Stimulated activated CD8-positive, alpha-beta memory T cell treated with anti-CD3 and anti-CD28 coated beads, Interleukin-7, amount 100 ng/mL, for 4 hours (primary cell): ENCODE measurements at places on chromosomes 12 and 14.

DNA sequence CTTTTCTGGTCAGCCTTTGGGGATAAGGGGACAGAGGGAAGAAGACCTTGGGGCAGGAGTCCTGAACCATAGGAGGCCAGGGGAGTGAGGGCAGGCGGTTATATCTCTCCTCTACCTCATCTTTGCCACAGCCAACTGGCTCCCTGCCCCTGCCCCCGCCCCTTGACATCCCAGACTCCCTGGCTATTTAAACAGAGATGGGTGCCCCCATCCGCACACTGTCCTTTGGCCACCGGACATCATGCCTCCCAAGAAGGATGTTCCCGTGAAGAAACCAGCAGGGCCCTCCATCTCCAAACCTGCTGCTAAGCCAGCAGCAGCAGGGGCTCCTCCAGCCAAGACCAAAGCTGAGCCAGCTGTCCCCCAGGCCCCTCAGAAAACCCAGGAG, 1.3 kb downstream of the MYL6B start:
- no peak for DNase-seq

GRCh38 chr14:91473046-91473445, 37.1 kb downstream of the PPP4R3A start:
- no peak for DNase-seq

DNA sequence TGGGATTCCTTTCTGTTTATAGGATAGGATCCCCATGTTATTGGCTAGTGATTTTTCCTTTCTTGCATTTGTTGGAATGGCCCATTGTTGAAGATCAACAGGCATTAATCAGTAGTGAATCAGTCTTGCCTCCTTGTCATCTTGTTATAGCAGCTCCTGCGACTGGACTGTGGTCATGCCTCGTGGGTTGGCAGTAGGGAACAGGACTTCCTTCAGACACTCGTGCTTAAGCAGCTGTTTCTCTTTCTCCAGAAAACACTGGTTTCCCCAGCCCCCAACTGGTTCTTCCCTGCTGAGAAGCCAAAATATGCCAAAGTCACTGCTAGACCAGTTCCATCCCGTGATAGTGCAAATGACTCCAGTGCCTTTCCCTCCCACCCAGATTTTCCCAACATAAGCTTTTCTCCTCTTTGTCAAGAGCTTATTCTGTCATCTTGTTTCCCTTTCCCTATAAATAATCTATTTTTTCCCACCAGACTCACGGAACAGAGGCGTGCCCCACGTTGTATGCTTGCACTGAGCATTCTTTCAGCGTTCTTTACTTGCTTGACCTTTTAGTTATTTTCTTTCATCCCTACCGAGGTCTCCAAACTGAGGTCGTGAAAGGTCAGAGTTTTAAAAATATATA, 83.5 kb downstream of the SAMD4A start:
- no peak for DNase-seq

DNA sequence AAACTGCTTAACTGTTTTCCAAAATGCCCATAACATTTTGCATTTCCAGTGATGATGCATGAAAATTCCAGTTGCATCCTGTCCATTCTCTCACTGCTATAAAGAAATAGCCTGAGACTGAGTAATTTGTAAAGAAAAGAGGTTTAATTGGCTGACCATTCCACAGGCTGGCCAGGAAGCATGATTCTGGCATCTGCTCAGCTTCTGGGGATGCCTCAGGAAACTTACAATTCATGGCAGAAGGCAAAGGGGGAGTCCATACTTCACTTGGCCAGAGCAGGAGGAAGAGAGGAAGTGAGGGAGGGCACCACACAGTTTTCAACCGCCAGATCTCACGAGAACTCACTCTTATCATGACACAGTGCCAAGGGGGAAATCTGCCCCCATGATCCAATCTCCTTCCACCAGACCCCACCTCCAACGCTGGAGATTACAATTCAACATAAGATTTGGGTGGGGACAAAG, 18.2 kb upstream of the CLEC2D start:
- DNase-seq: no peak

- no peak for DNase-seq
These were observed 1404.3 kb upstream of the FLRT2 start for GRCh38 chr14:84125676-84126075.

DNA sequence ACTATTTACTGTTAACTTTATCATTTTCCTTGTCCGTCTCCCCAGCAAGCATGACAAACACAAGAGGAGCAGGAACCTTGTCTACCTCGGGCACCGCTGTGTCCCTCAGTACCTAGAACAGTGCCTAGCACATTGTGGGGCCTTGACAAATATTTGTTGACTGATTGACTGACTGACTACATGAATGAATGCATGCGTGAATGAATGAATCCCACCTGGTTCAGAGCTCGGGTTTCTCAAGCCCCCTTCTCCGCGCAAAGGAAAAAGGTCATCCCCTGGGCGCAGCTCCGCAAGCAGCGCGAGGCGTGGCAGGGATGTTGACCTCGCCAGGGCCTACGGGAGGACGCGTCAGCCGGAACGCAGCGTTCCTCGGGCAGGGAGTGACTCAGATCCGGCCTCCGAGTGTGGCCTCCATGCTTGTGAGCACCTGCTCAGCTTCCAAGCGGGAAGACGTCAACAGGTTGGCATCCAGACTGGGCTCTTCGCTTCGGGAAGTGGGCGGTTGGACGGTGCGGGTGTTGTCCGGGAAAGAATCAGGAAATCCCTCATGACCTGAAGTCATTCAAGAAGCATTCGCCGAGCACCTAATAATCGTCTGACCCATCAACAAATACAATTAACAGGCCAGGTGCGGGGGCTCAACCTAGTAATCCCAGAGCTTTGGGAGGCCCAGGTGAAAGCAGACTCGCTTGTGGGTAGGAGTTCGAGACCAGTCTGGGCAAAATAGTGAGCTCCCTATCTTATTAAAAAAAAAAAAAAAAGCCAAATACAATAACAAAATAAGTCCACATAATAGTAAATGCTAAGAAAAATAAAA, 13.9 kb upstream of the UBC start:
- no peak for DNase-seq

- no peak for DNase-seq
These were observed 8.4 kb downstream of the KCNH3 start for GRCh38 chr12:49547090-49547690.

DNA sequence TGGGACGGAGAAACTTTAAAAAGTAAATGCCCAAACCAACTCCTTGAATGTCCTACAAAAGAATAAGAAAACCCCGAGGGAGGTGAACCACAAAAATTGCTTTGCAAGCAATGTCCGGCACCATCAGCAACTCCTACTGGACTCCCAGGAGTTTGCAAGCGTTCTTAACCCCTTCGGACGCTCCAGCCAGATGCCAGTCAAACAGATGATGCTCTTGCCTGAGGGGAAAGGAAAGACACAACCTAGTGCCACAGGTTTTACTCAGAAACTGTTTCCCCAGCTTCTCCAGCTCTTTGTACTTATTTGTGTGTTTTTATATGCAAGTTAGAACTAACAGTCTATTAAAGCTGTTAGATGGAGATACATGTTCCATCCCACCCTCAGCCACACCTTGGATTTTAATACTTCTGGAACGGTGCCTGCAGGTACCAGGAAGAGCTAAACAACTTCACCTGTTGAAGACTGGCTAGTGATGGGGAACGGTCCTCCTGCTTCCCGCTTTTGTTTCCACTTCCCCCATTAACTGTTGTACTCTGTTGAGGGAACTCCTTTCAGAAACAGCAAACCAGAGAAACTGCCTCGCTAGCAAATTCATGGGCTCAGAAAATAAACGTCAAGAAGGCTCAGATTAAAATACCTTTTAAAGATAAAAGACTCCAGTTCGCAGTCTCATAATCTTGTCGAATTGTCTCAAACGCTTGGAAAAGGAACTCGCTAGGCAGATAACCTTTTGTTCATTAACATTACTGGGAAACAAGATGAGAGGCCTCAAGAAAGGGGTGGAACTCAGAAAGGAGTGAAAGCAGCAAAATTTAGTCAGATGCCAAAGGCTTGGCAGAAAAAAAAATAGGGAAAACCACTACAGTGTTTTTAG, 1.1 kb upstream of the FERMT2 start:
- no peak for DNase-seq

DNA sequence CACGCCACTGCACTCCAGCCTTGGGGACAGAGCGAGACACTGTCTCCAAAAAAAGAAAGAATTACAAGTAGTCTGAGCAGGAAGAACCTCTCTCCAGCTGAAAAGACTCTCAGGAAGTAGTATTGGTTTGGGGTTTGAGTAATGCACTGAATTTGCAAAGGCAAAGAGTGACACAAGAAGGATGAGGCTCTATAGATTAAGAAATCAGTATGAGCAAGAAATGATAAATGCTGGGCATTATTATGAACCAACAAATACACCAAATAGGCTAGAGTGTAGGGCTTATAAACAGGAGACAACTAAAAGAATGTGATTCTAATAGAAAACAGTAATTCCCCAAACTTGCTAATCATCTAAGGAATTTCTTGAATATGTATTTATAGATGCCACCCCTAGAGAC, 2.6 kb upstream of the SLC35E3 start:
- no peak for DNase-seq

GRCh38 chr14:92456215-92457015, 57.2 kb upstream of the RIN3 start:
- no peak for DNase-seq
